AG10803 (cell line): ENCODE measurements at places on chromosomes 4 and X.

GRCh38 chrX:3699821-3700381 is 13.5 kb downstream of the PRKX start:
- DNase-seq = no peak

DNA sequence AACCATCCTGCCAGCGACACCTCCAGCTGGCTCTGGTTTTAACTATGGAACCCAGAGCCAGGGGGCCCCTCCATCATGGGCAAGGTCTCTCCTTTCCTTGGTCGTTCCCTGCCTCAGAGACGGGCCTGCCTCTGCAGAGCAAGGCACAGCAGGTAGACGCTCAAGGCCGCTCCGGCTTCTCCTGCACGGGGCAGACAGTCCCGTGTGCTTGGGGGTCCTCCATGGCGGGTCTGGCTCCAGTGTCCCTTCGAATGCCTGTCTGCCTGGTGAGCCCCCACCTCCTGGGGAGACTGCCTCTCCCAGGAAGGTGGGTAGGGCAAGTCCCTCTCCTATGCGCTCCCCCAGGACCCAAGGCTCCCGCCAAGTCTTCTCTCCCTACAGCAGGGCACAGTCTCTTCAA is 71.5 kb downstream of the ACOX3 start:
- no peak for DNase-seq

GRCh38 chr4:46931981-46932380 is 22.9 kb upstream of the COX7B2 start:
- no peak for DNase-seq

- DNase-seq = no peak
These were observed 994.9 kb upstream of the SLIT2 start for GRCh38 chr4:19256823-19257222.

GRCh38 chr4:116328261-116328860 is 757.0 kb downstream of the TRAM1L1 start:
- DNase-seq = no peak

DNA sequence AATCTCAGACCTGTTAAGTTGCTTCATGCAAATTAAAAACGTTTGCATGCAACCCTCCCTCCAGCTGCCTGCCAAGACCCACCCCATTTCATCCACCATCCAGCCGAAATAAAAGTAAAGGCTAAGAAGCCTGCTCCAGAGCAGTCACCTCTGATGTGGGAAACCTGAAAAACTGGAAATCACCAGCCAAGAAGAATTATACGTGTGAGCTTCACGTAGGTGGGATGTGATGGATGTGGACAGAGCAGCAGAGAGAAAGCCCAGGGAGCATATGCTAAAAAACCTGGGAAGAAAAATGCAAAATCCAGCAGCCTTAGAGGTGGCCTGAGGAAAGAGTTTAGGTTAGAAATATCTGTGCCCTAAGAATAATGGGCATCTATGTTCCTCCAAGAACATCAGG is 160.6 kb upstream of the STS start:
- no peak for DNase-seq

GRCh38 chr4:139854668-139855403 is 189.2 kb downstream of the MGST2 start:
- no peak for DNase-seq

DNA sequence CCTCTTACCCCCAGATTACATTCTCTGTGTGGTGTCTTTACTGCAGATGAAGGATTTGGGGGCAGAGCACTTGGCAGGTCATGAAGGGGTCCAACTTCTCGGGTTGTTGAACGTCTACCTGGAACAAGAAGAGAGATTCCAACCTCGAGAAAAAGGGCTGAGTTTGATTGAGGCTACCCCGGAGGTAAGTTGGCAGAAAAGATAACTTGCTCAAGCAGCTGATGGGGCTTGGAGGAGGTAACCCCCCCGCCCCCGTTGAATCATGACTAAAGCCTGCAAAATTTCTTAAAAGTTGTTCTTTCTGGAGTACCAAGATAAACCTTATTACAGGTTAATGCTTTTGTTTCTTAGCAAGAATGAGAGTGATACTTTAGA is 1.5 kb downstream of the CCNG2 start:
- peak; percentile 30 for DNase-seq

GRCh38 chr4:182810103-182810615 is 107.0 kb downstream of the DCTD start:
- DNase-seq = no peak

GRCh38 chr4:144342949-144343760 is 202.6 kb upstream of the GYPA start:
- DNase-seq = peak; percentile 26

GRCh38 chr4:113921089-113921794 is 58.2 kb downstream of the ARSJ start:
- peak; percentile 23 for DNase-seq

GRCh38 chr4:10607206-10607605 is 77.4 kb downstream of the CLNK start:
- DNase-seq = no peak

DNA sequence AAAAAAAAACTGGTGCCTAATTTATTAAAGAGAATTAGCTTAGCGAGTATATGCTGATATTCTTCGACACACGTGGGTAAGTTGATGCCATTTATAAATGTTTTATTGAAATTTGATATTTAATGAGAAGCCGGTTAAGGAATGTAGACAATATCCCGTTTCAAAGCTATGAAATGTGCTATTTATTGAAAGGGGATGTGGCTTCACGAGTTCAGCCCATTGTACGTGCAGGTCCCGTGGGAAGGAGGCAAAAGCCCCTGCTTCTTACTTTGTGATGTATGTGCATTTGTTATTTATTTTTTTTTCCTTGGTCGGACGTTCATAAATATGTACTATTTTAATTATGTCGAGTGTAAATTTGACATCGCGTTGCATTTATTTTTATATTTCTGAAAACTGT is 20.2 kb downstream of the SHOX start:
- no peak for DNase-seq

GRCh38 chrX:43870758-43871419 is 11.4 kb downstream of the MAOB start:
- no peak for DNase-seq

- no peak for DNase-seq
These were observed 213.3 kb downstream of the SMARCA1 start for GRCh38 chrX:129310000-129310399.

DNA sequence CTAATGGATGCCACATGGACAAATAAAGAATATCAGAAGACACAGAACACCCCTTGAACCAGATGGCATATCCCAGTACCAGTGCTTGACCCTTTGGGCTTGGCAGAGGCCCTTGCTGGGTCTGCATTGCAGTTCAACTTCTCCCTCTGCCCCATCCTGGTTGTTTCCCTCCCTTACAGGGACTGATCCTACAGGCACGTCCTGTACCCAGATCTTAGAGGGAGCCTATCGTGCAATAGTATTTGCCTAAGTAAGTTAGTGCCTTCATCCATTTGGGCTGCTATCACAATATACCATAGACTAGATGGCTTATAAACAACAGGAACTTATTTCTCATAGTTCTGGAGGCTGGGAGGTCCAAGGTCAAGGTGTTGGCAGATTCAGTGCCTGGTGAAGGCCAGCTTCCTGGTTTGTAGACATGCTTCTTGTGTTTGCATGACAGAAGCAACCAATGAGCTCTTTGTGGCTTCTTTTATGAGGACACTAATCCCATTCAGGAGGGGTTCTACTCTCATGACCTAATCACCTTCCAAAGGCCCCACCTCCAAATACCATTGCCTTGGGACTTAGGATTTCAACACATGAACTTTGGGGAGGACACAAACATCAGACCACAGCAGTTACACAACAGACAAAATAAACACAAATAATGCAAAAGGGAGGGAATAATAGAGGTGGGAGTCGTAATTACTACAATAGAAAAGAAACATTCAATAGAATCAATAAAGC is 146.5 kb upstream of the MSX1 start:
- peak; percentile 19 for DNase-seq

DNA sequence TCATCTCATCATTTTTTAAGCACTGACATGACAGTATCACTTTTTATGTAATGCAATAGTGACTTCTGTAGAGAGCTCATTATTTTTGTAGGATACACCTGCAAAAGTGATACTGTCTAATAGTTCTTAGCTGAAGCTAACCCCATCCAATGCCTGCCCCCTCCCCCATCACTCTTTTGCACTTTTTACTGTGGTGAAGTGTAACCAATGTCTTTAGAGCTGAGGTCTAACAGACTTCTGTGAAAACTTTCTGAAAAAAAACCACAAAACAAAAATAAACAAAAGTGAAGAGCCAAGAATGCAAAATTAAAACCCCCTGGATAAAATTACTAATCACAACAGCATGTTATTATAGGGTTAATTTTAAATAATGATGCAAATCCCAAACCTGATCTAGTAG is 301.1 kb downstream of the ANK2 start:
- DNase-seq = peak; percentile 4

- DNase-seq = no peak
These were observed 114.3 kb upstream of the HS3ST1 start for GRCh38 chr4:11542952-11543351.

DNA sequence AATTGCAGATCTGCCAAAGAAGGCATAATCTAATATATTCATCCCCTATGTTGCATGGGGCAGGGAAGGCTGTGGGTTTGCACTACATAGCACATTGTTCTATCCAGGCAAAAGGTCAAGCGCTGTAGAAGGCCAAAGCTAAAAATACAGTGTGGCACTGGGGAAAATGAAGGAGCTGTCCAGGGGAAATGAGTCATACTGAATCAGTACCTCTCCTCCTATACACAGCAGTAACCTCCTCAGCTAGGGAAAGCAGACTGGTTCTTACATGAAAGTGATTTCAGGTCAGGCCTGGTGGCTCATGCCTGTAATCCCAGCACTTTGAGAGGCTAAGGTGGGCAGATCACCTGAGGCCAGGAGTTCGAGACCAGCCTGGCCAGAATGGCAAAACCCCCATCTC is 31.0 kb upstream of the SLC25A4 start:
- peak; percentile 86 for DNase-seq

DNA sequence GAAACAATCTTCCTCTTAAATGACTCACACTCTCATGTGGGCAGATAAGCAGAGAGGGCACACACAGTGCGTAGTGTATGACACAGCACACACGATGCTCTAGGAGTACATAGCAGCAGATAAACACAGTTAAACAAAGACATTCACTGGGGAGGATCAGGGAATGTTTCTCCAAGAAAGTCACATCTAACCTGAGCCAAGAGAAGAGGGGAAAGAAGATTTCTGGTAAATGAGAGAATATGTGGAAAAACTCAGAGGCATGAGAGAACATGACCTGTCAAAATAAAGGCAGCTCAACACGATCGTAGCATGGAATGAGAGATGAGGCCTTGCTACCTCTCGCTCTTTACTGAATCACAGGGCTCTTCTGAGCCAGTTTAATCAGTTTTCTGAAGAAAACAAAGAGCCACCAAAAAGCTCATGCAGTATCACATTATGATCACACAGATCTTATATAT is 251.0 kb downstream of the ANK2 start:
- peak; percentile 83 for DNase-seq

GRCh38 chr4:182955411-182955810 is 38.2 kb upstream of the DCTD start:
- peak; percentile 17 for DNase-seq

- DNase-seq = no peak
These were observed 36.7 kb upstream of the CXXC4 start for GRCh38 chr4:104531390-104531789.

DNA sequence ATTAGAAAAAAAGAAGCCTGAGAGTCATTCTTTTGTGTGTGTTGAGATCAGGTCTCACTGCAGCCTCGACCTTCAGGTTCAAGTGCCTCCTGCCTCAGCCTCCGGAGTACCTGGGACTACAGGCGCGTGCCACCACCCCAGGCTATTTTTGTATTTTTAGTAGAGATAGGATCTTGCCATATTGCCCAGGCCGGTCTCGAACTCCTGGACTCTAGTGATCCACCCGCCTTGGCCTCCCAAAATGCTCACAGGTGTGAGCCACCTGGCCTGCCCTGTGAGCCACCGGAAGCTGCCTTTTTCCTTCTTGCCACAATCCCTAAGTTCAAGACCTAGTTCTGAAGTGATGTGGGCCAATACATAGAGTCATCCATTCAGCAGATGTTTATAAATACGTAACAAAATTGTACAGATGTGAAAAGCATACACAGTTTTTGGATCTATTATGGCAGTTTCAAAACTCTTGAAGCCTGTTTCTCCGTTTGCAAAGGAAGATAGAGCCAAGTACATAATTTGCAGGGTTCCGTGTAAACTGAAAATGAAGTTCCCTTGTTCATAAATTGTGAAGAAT is 536 bp upstream of the CTSO start:
- peak; percentile 21 for DNase-seq

DNA sequence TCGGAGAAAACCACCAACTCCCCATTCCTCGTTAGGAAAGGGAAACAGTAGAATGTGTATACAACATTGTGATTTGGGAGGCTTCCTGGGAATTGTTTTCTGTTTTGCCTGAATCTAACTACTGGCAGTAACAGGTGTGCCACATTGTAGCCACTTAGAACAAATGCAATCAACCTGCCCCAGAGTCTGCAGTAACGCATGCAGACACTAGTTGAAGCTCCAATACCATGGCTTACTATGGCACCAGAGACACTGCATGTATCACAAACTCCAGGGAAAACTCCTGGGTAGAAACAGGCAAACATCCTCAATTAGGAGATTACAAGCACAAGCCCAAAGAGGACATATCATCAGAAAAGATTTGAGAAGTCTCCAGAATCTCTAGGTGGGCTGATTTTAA is 154.2 kb upstream of the NEIL3 start:
- DNase-seq = no peak

GRCh38 chr4:113539408-113539807 is 222.1 kb downstream of the CAMK2D start:
- peak; percentile 59 for DNase-seq

DNA sequence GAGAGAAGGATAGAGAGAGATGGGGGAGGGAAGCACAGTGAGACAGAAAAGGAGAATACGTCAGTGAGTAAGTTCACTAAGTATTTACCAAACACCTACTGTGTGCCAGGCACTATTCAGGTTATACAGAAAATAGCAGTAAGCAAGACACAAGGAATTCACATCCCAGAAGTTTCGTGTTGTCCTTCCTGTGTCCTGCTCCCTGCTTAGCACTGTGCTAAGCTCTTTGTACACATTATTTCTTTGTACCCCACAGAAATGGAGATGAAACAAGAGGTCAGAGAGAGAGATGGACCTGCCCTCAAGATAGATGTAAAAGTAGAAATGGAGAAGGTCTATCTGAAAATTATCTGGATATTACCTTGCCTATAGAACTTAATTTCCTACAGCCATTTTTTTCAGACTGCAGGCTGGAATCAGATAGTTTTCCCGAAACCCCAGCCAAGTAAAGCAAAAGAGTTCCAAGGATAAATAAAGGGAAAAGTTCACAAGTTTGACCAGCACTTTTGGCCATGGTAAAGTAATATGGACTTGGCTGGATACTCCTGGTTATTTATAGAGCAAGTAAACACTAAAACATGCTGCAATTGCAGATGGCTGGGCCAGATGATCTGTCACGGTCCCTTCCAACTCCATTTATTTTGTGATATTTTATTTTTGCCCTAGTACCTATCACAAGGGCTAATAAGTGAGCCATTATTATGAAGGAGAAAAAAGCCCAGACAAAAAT is 353.7 kb upstream of the SLC7A11 start:
- DNase-seq = peak; percentile 15

GRCh38 chr4:173301518-173302201 is 32.5 kb downstream of the HMGB2 start:
- DNase-seq = peak; percentile 35

DNA sequence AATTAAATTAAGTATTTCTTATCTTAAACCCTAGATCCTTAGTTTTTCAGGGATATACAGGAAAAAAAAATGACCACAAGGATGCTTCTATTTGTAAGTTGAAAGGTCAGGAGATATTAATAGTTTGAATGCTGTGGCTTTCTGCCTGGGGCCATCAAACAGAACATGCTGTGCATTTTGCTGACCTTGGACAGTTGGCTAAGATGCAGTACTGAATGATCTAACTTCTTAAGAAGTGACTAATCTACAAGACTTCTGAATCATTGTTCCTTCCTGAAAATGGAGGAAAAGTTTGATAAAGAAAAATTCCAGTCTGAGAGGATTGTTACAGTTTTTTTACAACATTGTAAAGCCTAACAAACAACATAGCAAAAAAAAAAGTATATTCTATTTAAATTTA is 237.8 kb upstream of the JADE1 start:
- peak; percentile 90 for DNase-seq
